NCI-H345 (cell line): ENCODE measurements at places on chromosomes 4 and X.

DNA sequence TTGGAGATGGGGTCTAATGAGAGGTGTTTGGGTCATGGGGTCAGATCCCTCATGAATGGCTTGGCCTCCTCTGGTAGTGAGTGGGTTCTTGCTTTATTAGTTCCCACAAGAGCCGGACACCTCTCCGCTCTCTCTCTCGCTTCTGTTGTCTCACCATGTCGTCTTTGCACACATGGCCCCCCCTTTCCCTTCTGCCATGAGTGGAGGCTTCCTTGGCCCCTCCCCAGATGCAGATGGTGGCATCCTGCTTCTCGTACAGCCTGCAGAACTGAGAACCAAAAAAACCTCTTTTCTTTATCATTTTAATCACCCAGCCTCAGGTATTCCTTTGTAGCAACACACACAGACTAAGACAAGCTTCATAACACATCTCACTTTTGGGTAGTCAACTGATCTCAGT lies 49.6 kb upstream of the SPRY1 start:
- DNase-seq, result no peak

DNA sequence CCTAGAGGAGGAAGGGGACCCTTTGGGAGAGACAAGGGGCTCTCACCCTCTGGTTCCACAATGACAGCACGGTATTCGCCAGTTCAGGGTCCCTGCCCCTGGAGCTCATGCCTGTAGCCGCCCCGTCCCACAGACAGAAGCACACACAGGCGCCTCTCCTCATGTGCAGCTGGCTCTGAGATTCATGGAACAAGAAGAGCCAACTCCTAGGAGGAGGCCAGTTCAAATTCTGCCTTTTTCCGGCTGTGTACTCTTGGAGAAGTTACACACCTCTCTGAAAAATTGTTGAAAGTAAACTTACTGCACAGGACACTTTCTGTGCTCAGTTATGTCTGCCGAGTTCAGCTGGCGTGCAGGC lies 15.3 kb downstream of the BLOC1S4 start:
- DNase-seq, result no peak

DNA sequence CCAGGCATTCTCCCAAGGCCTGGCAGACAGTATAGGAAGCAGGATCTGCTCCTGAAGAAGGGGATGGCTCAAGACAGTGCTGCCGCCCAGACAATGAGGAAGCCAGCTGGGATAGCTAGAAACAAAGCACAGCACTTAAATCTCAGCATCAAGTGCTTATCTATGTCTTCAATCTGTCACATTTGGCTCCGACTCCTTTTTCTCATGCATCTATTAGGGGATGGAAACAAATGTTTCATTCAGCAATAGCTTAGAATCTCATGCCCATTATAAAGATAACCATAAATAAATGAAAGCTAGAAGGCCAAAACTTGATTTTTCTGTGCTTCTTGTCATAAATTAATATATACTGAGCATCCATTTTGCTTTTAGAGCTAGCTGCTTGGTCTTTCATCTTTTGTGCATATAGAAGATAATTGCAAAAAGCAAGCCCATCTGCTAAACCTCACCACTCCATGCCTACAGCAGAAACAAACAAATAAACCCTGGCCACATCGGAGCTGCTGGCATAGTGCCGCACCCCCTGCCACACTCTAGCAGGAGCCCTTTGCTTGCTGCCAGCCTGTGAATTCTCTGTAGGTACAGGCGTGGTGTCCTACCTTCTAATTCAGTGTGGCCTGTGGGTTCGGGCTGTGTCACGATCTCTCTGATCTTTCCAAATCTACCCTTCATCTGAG lies 75.9 kb downstream of the AASDH start:
- DNase-seq, result no peak

DNA sequence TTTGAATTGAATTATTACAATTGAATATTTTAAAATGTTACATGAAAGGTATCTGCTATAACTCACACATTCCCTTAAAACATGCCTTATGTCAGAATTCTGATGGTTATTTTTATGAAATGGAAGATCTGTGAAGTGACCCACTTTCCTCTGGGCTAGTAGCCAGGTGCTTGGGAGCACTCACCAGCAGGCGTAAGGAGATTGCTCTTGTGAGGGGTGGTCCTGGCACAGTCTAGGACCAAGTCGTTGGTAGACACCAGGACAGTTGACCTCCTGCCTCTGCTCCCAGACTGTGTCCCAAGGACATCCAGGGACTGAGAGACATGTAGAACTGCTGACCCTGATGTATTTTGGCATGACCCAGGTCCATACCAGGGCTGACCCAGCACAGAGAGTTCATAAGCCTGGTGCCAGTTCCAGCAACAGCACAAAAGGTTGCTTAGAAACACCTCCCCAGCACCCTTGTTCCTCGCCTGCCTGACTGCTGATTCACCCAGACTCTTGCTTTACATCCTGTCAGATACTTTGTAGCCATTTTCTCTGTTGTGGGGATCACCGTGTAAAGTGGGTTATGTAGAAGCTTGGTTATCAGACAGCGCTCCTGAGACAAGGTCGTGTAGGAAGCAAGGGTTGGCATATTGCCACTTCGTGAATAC lies 48.5 kb downstream of the NELFA start:
- no peak for DNase-seq

DNA sequence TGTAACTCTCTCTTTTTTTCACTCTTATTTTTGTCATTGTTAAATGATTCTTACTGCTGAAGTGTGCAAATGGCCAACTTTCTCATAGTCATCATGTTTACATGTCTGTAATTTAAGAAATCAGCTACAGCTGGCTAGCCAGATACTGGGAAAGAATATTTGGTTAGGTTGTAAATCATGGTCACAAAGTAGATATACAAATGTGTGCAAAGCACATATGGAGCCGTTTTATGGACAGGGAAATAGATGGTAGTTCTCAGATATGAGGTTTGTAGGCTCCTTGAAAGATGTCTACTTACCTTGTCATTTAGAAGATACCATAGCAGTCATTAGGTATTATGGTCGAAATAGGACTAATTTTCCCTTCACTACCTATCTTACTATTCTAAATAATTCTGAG lies 430.4 kb downstream of the ADGRL3 start:
- DNase-seq, result no peak

DNA sequence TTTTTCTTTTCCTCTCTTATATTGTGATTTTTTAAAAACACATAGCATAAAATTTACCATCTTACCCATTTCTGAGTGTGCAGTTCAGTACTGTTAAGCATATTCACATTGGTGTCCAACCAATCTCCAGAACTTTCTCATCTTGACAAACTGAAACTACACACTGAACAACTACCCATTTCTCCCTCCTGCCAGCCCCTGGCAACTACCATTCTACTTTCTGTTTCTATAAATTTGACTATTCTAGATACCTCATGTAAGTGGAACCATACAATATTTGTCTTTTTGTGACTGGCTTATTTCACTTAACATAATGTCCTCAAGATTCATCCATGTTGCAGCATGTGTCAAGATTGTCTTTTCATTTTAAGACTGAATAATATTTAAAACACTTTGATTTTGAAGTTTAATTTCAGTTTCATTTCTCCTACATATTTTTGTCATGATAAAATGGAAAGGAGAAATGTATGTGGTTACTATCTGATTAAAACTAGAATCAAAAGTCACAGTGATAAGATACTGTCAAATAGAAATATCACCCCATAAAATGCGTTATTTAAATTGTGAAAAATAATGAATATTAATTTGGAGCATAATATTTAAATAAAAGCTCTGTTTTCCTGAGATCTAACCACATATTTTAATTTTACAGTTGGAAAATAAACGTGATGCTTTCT lies 122.8 kb downstream of the DIPK2B start:
- DNase-seq, result no peak

GRCh38 chr4:186029571-186030398 lies 39.2 kb upstream of the TLR3 start:
- DNase-seq, result peak; percentile 53

DNA sequence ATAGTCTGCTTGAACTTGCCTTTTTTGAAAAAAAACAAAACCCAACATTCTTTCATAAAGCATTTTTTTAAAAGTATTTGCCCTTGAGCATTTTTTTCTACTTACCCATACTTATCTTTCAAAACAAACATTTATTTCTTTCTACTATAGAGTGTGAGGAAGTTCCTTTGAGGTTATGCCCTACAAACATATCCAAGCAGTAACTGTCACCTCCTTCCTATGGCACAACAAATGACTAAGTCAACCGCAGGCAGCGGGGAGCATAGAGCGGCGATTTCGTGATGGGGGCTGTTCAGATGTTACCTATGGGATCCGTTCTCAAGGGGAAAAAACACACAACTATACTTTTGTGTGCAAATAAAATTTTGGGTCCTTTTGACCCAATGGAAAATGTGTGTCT lies 19.4 kb downstream of the SPRY1 start:
- DNase-seq, result no peak

GRCh38 chr4:14952352-14952751 lies 49.9 kb upstream of the CPEB2 start:
- no peak for DNase-seq

- peak; percentile 22 for DNase-seq
Measured at GRCh38 chrX:12770440-12770839, 20.8 kb upstream of the PRPS2 start.

DNA sequence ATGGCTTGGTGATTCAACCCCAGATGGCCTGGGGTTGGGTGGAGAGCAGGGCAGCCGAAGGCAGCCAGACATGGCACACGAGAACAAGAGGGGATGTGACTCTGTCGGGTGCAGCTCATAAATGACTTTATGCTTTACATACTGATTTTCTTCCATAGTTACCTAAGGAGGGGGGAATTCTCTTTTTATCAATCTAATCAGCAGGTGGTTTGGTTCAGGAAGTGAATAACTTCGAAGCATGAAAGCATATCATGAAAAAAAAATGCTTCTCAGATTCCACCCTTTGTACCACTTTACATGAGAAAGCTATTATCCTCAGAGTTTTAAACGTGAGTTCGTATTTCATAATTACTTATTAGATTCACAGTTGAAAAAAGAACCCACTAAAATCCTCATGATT lies 908.9 kb upstream of the LCORL start:
- DNase-seq, result no peak

DNA sequence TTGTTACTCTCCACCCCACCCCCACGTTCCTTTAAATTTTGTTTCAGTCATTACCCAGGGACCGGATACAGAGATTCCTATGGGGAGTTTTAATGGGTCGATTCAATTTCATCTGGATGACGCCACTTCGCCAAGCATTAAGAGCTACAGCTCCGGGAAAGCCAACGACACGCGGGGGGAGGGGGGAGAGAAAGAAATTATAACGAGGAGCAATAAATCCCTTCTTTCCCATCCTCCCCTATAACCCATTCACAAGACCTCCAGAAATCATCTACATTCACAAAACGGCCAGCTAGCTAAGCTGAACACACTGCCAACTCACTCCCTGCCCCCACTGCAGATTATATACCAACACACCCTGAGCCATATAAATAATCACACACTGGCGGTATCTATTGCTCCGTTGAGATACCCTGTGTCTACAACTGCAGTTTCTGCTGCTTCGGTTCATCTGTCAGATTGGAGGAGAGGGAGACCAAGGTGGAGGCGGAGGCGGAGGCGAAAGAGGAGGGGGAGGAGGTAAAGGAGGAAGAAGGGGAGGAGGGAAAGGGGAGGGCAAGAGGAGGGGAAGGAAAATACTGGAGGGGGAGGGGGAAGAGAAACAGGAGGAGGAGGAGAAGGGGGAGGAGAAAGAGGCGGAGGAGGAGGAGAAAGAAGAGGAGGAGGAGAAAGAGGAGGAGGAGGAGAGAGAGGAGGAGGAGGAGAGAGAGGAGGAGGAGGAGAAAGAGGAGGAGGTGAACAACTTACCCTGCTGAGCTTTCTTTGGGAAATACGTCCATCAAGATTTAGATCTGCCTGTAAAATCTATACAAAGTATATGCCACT lies 113.9 kb upstream of the VAMP7 start:
- DNase-seq, result no peak
